ENCODE measurements at places on chromosomes 16 and 17.

DNA sequence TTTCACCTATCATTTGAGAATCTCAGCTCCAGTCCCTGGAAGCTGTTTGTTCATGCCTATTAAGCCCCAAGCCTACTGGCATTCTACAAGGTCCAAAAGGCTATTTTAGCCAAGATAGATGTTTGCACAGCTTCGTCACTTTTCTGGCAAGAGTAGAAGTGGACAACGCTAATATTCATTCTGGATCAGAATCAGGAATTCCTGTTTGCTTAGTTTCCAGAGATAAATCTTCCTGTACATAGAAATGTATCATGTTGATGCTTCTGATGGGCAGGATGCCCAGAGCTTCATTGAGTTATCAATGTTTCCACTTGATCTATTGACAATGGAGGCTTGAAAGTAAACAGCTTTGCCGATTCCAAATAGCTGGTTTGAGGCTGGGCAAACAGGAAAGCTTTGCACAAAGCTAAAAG lies 260.7 kb upstream of the CA10 start:
- peak; percentile 4 for DNase-seq

- DNase-seq: no peak
Measured at GRCh38 chr17:36197387-36197703, 787 bp upstream of the CCL3L1 start.

- DNase-seq: no peak
Measured at GRCh38 chr16:88883946-88884345, 17.5 kb upstream of the PABPN1L start.

DNA sequence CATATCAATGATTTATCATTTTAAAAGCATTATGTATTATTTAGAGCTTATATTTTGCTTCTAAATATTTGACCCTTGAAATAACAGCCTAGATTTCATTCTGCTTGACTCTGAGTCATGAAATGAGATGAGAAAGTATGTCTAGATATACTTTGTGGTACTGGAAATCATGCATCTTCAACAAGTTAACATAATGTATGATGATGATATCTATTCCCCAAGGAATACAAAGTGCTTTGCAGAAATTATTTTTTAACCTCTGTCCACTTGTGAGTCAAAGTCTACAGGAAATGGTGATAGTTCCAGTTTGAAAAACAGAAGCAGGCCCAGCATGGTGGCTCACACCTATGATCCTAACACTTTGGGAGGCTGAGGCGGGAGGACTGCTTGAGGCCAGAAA lies 36.1 kb downstream of the GOSR1 start:
- peak; percentile 13 for DNase-seq

DNA sequence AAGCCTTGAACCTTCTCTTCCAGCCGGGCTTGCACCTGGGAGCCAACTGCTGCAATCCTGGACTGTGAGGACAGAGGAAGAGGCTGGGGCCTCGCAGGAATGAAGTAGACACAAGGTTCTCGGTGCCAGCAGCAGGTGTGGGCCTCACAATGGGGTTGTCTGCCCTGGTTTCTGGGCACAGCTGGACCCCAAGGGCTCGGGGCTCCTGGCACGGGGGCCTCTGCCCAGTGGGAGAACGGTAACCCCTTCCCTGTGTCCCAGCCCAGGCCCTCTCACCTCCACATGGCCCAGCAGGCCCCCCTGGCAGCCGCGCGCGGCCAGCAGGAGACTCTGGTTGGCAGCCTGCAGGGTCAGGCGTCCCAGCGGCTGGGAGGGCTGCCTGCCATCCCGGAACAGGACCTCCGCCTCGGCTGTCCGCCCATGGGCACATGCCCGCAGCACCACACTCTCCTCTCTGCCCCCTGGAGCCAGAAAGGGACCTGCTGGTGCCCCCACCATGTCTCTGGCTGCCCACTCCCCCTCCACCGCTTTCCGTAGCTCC lies 46.9 kb downstream of the RMI2 start:
- DNase-seq: no peak

- no peak for DNase-seq
Measured at GRCh38 chr17:80443916-80444643, 29.1 kb downstream of the ENDOV start.

- DNase-seq: no peak
Measured at GRCh38 chr17:73936908-73937627, 266.4 kb upstream of the RPL38 start.

DNA sequence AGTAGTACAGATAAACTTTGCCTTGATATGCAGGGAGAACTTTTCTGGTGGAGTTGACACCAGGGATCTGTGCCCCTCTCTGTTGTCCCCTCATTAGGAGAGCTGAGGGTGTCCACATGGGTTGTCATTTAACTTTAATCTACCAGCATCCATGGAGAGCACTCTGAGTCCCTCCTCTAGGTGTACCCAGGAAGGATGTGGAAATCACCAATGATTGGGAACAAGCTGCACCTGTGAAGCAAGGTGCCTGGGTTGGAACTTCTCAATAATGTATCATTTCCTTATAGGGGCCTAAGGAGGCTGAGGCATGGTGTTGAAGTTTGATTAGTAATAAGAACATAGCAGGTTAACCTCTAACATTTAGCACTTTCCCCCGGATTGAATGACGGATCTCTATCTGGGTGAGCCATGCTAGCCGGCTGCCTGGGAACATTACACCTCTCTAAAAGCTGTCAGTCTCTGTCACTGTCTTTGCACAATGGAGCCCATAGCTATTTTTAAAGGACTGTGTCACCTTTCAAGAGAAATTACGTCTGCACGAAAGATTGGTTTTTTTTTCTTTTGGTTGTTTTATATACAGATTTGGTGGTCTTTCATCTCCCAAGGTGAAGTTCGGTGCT lies 239.3 kb downstream of the MAF start:
- DNase-seq: no peak

DNA sequence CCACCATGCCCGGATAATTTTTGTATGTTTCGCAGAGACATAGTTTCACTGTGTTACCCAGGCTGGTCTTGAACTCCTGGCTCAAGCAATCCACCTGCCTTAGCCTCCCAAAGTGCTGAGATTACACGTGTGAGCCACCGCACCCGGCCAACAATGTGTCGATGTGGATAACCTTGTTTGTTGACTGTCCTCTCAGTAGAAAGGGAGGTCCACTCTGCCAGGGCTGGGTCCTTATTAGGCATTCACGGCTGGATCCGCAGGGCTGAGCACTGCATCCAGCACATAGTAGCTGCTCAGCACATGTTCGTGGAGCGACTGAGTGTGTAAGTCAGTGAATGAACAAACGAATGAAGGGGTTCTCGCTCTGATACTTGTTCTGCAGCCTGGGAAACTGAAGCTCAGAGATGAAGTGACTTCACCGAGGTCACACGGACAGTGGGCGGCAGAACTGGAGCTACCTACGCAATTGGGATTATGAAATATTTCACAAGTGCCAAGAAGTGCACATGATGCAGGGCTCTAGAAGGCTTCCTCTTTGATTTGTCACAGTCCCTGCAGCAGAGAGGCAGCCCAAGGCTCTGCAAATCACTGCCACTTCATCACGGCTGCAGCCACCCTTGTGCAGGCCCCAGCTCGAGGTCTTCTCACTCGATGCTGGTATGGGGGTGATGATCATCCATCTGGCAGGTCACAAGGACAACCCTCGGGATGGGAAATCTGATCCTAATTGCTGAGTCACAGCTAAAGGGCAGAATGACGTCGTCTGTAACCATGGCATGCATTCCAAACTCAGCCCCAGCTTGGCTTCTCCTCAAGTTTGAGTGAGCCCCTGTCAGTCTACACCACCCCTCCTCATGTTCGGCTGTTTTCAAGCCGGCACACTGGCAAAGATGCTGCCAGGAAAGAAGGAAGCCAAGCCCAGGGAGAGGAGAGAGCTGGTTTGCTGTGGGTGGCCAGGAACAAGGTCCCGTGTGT lies 28.0 kb upstream of the SNN start:
- peak; percentile 90 for DNase-seq

GRCh38 chr16:49993579-49993978 lies 31.4 kb upstream of the CNEP1R1 start:
- DNase-seq: no peak

DNA sequence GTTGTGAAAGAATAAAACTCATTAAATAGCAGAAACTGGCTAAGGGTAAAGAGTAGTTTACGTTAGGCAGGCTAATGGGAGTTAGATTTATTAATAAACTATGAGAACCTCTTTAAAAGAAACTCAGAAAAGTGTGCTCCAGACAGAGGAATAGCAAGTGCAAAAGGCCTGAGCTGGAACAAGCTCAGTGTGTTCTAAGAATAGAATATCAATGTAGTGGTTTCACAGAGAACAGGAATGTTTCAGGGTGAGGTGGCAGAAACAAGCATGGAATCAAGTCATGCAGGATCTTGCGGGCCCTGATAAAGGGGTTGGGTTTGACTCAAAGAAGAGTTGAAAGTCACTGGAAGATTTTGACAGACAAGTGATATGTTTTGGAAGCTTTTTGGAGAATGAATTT lies 164.0 kb upstream of the HS3ST3A1 start:
- DNase-seq: no peak

DNA sequence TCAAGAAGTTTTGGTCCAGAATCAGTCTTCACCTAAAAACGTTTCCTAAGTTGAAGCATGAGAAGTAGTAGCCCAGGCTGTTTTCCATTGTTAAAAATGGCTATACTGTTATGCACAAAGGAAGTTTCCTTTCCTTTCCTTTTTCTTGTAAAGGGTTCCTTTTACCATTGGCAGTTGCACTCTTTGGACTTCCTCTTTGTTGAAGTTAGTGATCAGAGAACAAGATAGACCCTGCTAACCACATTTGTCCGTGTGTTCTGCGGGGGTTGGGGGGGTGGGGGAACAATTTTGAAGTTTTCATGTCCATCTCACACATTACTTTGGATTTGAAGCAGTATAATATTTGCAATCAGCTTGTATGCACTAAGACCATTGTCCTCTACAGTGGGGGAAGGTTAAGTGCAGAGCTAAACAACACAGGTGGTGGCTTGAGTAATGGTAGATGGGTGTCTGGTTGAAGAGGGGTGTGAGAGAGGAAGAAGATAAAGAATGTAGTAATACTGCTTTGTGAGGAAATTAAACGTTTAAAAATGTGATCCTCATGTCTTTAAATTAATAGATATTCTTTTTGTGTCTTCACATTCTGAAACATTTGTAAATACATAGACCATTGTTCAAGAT lies 1.4 kb downstream of the LPCAT2 start:
- DNase-seq: no peak

DNA sequence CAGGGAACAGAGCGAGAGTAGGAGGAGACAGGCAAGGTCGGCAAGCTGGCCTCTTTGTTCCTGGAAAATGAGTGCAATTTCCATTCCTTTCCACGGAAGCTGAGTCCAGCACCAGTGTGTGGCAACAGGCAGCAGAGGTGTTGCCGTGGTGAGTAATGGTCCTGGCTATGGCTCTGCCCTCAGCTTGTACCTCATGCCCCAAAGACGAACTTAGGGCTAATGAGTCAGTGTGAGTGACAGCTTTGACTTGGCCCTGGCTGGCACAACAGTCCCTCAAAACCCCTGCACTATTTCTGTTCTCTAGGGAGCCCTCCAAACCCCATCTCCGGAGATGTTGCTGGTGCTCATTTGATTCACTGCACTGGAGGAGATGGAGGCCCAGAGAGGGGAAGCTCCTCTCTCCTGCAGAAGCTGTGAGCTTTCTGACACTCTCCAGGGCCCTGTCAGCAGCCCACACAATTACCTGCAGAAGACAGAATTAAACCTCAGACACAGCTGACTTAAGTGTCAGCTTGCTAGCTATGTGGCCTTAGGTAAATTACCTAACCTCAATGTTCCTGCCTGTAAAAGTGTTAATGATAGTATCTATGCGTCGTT lies 129.9 kb downstream of the TMEM132E start:
- DNase-seq: no peak
